ENCODE measurements at places on chromosomes 12 and 14.

- no peak for DNase-seq
Measured at GRCh38 chr12:13436182-13436581, 239.7 kb downstream of the EMP1 start.

GRCh38 chr14:83994020-83994419 lies 1535.9 kb upstream of the FLRT2 start:
- no peak for DNase-seq

DNA sequence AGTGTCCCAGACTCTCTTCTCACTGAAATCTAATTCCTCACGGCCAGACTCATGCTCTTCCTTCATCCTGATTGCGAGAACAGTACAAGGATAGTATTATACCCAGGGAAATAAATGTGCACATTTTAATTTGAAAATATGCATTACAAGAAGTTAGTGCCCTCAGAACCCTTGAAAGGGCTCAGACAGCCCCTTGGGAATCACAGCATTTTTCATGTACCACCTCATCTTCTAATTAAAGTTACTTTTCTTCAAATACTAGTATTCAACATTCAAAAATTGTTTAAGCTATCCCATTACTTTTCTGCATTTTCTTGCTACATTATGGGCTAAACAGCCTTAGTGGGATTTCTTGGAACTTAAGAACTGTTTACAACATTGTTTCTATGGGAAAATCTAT lies 1.7 kb upstream of the APPL2 start:
- DNase-seq, result no peak

DNA sequence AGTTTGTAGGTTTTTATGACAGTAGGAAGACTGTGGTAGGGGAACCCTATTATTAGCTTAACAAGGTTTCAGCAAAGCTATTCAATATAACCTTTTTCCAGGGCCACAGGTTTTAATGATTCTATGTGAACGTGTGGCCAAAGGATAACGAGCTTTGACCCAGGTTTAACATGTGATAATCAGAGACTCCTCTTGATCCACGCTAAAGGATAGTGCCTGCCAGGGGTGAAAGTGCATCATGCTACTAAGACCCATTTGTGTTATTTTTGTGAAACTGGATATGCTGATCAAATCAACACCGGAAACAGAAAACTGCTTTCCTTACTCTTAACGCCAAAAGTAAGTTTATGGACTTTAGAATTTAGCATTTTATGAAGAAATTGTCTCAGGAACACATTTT lies 909 bp upstream of the TAOK3 start:
- no peak for DNase-seq

GRCh38 chr14:20732979-20733635 lies 12.6 kb upstream of the EDDM3A start:
- DNase-seq, result no peak

GRCh38 chr14:72517736-72518135 lies 376.2 kb downstream of the DPF3 start:
- peak; percentile 24 for DNase-seq

- DNase-seq, result no peak
Measured at GRCh38 chr14:100382106-100382455, 58.9 kb downstream of the SLC25A47 start.

DNA sequence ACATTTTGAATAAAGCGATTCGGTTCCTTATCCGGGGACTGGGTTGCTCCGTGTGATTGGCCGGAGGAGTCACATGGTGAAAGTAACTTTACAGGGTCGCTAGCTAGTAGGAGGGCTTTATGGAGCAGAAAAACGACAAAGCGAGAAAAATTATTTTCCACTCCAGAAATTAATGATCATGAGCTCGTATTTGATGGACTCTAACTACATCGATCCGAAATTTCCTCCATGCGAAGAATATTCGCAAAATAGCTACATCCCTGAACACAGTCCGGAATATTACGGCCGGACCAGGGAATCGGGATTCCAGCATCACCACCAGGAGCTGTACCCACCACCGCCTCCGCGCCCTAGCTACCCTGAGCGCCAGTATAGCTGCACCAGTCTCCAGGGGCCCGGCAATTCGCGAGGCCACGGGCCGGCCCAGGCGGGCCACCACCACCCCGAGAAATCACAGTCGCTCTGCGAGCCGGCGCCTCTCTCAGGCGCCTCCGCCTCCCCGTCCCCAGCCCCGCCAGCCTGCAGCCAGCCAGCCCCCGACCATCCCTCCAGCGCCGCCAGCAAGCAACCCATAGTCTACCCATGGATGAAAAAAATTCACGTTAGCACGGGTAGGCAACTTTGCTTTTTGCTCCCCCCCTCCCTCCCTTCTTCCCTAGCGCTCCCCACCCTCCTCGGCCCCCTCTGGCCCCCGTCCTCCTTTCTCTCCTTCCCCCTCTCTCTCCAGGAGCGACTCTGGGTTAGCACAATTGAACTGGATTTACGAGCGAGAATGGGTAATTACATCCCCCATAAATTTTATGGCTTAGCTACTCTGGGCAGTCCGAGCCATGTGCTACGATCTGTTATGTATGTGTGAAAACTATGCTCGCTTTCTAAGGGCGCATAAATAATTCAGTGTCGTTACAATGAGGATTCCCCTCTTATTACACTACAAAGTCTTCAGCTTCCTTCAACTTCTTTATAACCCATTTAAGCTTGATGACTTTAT lies at the start of gene HOXC4:
Gene HOXC4, plus strand, starts transcription at position 85 of the 991 bp plus-strand sequence. Its CDS starts 88 bp downstream, at position 173.
- DNase-seq, result no peak

- DNase-seq, result no peak
Measured at GRCh38 chr14:22505697-22506377, 83.2 kb downstream of the DAD1 start.

GRCh38 chr12:30908076-30908721 lies 18.3 kb upstream of the TSPAN11 start:
- DNase-seq, result no peak

GRCh38 chr12:48807981-48808380 lies 10.3 kb upstream of the CACNB3 start:
- DNase-seq, result no peak

GRCh38 chr12:121916719-121917118 lies 1.7 kb upstream of the CFAP251 start:
- DNase-seq, result no peak

DNA sequence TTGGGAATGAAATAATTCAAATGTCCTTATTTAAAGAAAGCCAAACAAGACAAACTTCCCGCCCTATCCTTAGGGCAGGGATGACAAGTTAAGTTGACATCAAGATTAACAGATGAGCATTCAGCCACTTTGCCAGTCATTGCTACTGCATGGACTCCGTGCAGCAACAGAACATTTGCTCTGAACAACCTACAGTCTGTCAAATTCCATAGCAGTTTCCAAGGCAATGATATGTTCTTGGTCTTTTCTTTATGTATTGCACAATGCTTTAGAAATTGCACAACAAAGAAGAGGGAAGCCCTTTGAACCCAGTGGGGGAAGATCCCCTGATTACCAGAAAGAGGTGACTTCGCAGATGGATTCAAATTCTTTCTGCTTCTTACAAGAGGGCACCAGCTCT lies 269.8 kb downstream of the BCAT1 start:
- peak; percentile 55 for DNase-seq

DNA sequence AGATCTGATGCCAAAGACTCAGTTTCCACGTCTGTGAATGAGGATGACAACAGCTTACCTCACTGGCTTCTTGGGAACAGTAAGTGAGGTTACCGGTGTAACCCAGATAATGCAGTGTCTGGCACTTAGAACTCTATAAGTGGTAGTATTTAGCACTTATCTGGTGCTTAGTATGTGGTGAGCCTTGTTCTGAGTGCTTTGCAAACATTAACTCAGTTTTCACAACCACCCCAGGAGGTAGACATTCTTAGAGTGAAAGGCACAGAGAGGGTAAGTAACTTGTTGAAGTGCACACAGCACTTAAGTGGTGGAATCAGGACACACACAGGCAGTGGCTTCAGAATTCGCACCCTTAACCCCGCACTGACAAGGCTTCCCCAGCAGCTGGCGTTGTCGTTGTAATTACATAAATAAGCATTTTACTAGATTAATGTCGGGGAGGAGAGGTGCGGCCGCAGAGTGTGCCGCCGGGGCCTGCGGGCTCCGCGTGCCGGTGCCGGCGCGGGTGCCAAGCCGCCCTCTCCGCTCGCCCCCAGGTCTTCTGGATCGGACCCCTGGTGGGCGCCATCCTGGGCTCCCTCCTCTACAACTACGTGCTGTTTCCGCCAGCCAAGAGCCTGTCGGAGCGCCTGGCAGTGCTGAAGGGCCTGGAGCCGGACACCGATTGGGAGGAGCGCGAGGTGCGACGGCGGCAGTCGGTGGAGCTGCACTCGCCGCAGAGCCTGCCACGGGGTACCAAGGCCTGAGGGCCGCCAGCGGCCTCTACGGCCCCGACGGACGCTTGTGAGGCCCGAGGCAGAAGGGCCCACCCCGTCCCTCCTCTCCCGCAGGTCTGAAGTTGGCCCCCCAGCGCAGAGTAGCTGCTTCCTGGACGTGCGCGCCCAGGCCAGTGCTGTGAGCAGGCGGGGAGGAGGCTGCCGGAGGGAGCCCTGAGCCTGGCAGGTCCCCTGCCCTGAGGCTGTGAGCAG lies 4.6 kb downstream of the AQP2 start:
- no peak for DNase-seq

DNA sequence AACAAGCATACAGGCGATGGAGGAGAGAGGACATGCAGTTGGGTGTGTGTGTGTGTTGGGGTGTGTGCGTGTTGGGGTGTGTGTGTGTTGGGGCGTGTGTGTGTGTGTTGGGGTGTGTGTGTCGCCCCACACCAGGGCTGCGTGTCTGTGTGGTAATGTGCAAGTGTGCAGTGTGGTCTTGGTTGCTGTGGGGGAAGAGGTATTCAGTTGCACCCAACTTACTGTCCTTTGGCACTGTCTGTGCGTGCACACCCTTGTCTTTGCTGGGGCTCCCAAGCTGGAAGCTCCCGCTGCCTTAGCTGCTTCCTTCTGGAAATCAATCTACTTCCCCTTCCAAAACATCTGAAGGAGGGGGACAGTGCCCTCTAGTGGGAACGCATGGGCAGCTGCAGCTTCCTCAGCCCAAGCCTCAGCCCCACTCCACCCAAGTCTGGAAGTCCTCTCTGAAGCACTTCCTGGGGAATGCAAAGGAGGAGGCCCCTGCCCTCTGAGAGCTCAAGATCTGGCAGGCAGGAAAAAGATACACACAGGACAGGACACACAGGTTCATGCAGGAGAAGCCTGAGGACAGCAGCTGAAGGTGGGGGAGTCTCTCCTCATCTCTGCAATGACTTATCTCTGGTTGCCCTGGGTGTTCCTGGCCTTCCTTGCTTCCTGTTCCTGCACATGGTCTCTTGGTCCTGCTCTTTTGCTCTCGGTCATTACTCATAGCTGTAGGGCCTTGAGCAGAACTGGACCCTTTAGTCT lies 13.1 kb downstream of the ASIC1 start:
- peak; percentile 88 for DNase-seq

DNA sequence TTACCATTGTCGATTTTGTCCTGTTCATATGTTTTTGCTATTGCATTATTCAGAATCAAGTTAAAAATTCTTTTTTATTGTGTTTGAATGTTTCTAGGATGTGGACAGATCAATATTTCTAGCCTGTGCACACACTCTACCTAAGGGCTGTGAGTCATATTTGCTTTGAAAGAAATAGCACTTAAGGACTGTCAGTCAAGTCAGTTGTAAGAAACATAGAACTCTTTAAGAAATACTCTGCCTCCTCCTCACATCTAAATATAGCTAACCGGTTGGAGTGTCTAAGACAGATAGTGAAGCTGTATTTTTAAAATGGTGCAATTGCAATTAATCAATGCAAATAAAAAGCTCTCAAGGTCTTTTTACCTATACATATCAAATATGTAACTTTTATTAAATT lies 17.9 kb upstream of the MGST1 start:
- no peak for DNase-seq

DNA sequence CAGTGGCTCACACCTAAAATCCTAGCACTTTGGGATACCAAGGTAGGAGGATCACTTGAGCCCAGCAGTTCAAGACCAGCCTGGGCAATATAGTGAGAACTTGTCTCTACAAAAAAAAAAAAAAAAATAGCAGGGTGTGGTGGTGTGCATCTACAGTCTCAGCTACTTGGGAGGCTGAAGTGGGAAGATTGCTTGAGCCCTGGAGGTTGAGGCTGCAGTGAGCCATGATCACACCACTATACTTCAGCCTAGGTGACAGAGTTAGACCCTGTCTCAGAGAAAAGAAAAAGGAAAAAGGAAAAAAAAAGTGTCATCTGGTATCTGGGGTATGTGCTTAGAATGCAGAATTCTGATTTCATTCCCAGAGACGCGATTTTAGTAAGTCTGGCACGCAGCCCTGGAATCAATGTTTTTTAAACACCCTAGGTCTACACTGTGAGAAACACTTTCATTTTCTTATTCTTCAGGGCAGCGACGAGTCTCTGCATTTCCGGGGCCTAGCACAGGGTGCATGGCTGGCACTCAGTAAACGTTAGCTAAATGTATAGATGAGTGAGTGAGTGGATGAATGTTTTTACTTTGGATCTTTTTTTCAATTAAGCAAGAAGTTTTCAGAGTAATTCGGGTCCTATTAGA lies 243.8 kb upstream of the PWP1 start:
- no peak for DNase-seq

DNA sequence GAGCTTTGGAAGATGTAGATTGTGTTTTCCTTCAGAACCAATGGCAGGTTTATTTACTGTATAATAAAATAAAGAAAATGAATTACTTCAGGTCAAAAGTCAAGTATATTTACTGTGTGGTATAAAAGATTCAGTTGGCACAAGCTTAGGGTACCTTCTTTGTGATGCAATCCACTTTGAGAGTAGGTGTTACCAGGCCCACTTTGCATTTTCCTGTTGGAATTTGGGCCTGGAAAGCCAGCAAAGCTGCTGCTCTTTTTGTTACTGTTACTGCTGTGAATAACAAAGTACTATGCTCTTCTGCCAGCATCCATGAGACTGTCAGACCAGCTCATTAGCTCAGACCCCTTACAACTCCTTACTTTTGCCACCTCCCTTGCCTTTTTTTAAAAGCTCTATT lies 649.0 kb upstream of the SEL1L start:
- DNase-seq, result no peak

DNA sequence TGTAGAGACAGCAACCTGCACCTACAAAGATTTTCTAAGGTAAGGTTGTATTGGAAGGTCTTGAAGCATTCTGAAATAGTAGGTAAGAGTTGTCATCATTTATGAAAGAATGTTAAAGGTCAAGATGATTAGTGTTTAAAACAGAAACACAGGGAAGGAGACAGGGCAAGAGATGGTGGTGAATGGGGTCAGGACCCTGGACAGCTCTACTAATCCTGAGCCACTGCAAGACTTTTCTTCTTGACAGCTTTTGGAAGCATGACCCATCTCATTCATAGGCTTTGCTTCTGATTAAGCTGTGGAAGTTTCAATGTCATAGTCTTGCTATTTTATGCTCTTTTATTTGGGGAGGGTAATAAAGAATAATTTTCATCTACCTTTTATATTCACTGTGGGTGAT lies 75.5 kb upstream of the CAND1 start:
- peak; percentile 45 for DNase-seq
